T47D (cell line): ENCODE measurements at places on chromosomes 11 and 22.

GRCh38 chr22:40363059-40363458 lies 7.3 kb upstream of the SGSM3 start:
- DNase-seq = no peak

DNA sequence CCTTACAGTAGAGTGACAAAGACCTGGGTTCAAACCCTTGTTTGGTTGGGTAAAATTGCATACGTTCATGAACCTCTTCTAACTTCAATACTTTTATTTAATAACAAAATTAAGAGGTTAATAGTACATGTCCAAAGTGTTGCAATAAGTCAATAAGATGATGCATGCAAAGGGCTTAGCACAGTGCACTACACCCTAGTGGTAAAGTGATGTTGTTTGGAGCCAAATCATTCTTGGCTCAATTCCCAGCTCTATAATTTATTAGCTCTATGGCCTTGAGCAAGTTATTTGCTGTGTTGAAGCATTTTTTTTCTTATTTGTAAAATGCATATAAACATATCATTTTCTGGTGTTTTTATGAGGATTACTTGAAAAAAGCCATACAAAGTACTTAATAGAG lies 945.3 kb downstream of the LRRC4C start:
- DNase-seq = peak; percentile 27

DNA sequence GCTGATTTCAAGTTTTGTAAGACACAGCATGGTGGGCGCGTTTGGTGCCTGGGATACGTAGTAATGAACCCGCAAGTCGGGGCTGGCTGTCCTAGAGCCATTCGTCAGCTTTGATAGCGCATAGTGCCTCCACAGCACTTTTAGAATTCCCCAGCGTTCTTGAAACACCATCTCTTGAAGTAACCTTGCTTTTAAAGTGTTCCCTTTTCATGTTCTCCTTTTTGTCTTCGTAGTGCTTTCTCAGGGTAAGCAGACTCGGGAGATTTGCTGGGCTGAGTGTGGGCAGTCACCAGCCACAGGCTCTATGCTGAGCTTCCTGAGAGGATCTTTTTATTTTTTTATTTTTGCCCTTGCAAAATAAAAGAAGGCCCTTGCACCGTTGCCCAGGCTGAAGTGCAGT lies 39.6 kb upstream of the CTTN start:
- DNase-seq = no peak

GRCh38 chr22:31230871-31231621 lies 18.9 kb downstream of the LIMK2 start:
- DNase-seq = peak; percentile 24

DNA sequence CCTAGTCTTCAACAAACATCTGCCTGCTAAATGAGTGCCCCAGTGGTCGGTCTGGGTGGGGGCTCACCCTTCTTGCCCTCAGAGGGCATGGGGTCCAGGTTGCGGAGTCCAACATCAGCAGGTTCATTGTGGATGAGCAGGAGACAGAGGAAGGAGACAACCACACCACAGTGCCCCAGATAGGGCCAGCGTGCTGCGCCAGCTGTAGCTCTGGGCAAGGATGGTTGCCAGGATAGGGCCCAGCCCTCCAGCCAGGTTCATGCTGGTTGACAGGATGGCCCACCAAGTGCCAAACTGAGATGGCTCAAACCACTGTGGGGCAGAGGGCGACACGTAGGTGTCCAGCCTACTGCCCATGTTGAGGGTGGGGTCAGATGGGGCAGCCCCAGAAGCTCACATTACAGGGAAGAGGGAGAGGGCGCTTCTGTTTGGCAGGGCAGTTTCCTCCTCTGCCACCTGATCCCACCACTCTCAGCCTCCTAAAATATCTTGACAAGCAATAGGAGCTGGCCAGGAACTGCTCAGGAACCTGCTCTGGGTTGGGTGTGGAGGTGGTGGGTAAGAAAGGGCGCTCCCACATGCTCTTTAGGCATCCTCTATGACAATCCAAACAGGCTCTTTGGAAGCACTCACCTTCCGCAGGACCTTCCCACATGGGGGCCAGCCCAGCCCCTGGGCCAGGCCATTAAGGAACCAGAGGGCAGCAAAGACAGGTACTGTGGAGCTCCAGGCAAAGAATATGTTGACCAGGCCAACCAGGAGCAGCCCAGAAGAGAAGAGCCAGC lies 2.9 kb downstream of the SLC37A4 start:
- no peak for DNase-seq

DNA sequence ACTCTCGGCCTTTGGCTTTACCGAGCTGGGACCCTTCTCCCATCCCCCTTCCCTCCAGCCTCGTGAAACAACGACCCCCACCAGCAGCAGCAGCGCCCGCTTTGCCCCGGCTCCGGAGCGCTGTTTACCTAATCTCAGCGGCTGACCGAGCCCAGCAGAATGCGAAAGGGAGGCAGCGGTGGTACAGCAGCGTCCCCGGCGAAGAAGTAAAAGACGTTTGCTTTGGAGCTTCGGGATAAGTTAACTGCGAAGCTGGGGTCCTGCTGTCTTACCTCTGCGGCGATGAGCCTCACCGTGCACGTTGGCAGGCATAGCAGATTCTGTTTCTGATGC lies 2.0 kb upstream of the LARGE1 start:
- DNase-seq = no peak

- no peak for DNase-seq
Measured at GRCh38 chr11:130652671-130653335, 204.4 kb downstream of the ADAMTS15 start.

DNA sequence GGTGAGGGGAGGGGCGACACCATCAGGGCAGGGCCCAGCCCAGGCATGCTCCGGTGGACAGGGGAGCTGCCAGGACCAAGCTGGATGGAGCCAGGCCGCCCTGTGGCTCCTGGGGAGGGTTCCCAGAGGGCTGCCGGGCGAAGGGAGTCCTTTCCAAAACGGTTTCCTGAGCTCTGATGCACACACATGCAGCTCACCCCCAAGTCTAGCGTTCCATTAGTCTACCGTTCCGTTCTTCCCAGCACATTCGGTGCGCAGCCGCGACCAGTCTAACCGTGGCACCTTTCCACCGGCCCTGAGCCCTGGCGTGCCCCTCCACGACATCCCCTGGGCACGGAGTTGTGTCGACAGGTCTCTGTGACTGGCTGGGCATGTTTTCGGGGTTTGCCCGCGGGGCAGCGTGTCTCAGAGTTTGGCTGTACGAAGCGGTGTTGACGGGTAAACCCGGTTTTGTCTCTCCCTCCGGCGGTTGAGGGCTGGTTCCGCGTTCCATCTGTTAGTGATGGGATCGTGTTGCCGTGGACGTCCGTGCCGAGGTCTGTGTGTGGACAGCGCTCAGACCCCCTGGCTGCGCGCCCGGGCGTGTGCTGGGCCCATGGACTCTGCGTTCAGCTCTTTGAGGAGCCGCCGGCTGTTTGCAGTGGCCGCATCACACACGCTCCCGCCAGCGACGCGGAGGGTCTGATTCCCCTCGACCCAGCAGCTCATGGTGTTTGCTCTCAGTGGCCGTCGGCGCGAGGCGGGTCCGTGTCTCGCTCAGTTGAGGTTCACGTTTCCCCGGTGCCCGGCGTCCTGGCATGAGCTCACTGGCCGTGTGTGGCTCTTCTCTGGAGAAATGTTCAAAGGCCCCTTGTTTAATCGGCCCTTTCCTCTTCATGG lies 121.2 kb downstream of the IGLL1 start:
- peak; percentile 96 for DNase-seq

GRCh38 chr11:27443746-27444507 lies 28.7 kb downstream of the LGR4 start:
- DNase-seq = no peak

DNA sequence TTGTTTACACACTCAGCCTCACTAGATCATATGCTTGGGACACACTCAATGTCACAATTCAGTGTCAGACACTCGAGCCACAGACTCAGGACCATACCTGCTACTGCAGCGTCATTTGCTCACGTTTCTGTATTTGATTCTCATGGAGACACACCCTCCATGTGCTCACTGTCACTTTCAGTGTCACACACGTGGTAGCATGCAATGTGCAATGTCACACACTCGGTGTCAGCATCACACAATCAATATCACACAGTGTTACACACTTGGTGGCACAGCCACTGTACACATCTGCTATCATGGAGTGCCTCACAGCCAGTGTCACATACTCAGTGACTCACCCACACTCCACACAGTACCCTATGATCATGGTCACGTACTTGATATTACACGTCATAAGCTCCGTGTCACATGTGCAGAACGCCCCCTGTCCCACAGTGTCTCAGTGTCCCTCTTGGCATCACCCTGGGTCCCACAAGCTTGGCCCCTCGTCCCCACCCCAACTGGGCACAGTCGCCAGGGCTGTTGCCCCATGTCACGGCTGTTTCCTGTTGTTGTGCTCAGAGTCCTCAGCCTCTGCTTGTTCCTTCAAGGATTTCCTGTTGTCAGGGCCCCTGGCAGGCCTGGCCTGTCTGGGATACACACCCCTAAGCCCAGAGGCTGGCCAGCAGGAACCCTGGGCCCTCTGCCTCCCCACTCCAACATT lies 49.6 kb downstream of the PDE2A start:
- no peak for DNase-seq

DNA sequence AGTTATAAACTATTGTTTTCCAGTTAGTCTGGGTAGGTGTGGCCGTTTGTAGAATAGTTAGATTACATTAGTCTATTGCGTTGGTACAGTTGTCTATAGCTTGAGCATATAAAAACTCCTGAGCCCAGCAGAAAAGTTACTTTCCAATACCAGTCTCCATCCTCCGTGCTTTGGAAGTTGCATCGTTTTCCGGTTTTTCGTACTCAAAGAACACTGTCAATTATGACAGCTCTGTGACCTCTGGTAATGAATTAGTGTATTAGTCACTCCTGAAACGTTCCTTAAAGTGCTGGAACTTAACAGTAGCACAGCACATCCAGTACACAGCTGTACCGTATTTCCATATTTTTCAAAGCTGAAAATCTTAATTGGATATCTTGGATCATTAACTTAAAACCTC lies 808 bp upstream of the MSANTD2 start:
- DNase-seq = no peak

- DNase-seq = no peak
Measured at GRCh38 chr11:64563966-64564365, 27.1 kb upstream of the SLC22A12 start.

DNA sequence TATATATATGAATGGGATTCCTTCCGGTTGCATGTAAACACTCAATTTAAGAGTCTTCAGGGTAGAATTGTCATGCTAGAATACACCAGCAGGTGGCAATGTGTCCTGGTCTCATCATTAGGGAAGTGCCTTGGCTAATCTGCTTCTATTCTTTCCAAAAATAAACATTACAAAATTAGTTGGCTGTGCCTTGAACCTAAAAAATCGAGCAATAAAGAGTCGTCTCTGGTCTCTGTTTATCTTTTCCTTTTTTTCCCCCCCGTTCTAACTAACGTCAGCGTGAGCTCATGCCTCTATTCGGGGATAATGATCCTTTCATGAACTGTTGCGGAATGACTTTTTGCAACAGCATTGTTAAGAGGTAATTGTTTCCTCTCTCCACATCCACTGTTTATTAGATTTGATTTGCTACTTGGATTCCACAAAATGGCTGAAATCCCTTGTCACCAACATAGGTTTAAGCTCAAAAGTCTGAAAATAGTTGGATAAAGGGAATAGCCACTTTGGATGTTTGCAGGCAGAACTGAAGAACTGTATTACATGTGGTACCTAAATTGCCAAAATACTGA lies 1.2 kb upstream of the ARHGEF12 start:
- peak; percentile 92 for DNase-seq

DNA sequence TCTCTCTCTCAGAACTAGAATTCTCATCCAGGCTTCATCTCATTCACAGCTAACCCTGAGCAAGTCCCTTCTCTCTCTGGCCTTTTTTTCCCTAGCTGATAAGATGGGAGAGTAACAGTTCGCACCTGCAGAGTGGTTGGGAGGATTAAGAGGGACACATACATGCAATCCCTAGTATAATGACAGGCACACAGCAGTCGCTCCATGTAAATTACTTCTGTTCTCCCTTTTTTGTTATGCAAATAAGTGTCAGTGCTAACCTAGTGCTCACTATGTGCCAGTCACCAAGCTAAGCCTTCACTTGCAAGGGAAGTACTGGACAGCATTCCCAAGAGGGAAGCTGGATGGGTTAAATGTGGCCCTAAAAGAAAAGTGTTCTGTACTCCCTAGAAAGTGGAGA lies 63.4 kb downstream of the TENM4 start:
- no peak for DNase-seq

- no peak for DNase-seq
Measured at GRCh38 chr11:38278457-38279141, 1680.6 kb upstream of the RAG2 start.

DNA sequence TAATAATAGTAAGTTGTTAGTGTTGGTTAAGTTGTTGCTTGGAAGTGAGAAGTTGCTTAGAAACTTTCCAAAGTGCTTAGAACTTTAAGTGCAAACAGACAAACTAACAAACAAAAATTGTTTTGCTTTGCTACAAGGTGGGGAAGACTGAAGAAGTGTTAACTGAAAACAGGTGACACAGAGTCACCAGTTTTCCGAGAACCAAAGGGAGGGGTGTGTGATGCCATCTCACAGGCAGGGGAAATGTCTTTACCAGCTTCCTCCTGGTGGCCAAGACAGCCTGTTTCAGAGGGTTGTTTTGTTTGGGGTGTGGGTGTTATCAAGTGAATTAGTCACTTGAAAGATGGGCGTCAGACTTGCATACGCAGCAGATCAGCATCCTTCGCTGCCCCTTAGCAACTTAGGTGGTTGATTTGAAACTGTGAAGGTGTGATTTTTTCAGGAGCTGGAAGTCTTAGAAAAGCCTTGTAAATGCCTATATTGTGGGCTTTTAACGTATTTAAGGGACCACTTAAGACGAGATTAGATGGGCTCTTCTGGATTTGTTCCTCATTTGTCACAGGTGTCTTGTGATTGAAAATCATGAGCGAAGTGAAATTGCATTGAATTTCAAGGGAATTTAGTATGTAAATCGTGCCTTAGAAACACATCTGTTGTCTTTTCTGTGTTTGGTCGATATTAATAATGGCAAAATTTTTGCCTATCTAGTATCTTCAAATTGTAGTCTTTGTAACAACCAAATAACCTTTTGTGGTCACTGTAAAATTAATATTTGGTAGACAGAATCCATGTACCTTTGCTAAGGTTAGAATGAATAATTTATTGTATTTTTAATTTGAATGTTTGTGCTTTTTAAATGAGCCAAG lies 2.7 kb downstream of the NEAT1 start:
- no peak for DNase-seq

DNA sequence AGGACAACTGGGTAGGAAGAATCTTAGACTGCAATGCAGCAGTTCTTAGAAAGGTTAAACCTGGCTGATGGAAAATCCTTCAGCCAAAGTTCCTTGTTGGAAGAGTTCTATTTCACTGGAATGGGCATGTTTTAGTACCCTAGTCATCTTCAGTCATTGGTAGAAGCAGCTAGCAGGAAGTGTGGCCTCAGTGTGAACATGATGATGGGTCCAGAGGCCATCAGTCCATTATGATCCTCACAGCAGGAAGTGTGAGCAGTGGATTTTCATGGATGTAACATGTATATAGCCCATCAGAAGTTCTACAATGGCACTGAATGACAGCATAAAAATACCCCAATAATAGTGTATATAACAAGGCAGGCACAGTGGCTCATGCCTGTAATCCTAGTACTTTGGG lies 35.9 kb upstream of the PDE3B start:
- DNase-seq = no peak

DNA sequence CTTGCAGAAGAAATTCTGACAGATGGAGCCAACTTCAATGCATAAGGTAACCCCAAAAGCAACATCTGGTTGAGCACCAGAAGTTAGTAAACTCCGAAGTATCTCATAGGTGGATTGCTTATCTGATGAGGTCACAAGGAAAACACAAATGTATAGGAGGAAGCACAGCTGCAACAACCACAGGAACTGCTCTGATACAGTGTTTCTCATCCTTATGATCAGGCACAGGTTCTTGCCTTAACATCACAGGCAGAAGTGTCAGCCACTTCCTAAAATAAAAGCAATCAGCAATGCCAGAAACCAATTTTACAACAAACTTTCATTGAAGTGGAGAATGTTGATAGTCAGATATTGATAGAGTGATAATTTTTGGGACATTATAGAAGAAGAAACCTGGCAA lies 530.3 kb upstream of the FAT3 start:
- no peak for DNase-seq
